ENCODE measurements at places on chromosomes 1 and 21. TPM values are rescaled to one million over a fixed set of nuclear protein-coding genes. Genes with fewer than 3 reads are reported as not detected.

- no peak for DNase-seq
These were observed 131.2 kb upstream of the UBE2U start for GRCh38 chr1:64072089-64072793.

GRCh38 chr21:14403681-14404318 lies 20.9 kb upstream of the HSPA13 start:
- DNase-seq: peak; percentile 16

DNA sequence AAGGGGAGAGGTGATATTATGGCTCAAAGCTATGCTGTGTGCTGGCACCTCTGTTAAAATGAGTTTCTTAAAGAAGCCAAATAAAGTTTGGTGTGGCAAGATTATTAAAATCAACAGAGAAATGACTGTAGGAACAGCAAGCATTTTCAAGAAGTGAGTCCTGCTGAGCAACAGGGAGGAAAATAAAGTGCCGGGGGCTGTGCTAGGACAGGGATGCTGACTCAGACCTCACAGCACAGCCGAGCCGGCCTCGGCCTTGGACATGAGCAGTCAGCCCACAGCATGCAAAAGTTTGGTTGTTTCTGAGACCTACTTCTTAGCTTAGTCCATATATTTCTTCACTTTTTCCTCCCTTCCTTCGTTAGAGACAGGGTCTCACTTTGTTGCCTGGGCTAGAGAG lies 19.2 kb downstream of the CNIH3 start:
- DNase-seq: no peak

GRCh38 chr1:12345350-12346217 lies 115.8 kb downstream of the VPS13D start:
- no peak for DNase-seq

DNA sequence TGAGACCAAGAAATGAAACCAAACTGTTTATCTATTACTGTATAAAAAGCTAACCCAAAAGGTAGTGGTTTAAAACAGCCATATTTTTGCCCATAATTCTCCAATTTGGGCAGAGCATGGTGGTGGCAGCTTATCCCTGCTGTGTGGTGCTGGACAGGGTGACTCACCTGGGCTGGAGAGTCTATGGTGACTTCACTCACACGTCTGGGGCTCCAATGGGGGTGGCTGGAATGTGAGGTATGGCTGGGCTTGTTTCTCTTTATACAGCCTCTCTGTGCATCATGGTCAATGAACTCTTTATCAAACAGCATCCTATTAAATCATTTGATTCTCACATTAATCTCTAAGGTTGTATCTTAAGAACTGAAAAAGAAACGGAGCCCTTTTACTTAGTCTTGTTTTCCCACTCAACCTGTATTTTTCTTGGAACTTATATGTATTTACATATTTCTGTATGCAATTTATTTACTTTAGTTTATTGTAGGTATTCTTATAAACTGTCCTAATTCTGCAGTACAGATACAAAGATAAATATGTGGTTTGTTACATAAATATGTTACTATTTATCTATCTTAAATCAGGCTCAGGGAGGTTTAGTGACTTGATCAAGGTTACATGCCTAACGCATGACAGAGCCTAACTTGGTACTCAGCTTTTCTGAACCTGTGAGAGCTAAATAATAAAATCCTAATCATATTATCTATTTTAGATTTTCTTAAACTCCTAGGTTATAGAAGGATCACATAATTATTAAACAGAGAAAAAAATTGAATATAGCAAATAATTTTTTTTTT lies 37.5 kb upstream of the WLS start:
- no peak for DNase-seq

PLA2G2D gene
- 0.10 TPM for polyA plus RNA-seq

- DNase-seq: no peak
These were observed 145.6 kb downstream of the GDAP2 start for GRCh38 chr1:117783606-117784396.

DNA sequence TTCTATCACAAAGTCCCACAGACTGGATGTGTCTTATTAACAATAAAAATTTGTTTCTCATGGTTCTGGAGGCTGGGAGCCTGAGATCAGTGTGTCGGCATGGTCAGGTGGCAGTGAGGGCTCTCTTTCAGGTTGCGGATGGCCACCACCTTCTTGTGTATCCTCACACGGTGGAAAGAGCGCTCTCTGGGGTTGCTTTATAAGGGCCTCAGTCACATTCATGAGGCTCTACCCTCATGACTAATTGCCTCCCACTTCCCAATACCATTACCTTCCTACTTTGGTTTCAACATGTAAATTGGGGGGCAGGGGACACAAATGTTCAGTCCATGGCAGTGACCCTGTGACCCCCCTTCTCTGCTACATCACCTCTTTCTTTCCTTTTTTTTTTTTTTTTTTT lies 20.7 kb upstream of the MX1 start:
- no peak for DNase-seq

DNA sequence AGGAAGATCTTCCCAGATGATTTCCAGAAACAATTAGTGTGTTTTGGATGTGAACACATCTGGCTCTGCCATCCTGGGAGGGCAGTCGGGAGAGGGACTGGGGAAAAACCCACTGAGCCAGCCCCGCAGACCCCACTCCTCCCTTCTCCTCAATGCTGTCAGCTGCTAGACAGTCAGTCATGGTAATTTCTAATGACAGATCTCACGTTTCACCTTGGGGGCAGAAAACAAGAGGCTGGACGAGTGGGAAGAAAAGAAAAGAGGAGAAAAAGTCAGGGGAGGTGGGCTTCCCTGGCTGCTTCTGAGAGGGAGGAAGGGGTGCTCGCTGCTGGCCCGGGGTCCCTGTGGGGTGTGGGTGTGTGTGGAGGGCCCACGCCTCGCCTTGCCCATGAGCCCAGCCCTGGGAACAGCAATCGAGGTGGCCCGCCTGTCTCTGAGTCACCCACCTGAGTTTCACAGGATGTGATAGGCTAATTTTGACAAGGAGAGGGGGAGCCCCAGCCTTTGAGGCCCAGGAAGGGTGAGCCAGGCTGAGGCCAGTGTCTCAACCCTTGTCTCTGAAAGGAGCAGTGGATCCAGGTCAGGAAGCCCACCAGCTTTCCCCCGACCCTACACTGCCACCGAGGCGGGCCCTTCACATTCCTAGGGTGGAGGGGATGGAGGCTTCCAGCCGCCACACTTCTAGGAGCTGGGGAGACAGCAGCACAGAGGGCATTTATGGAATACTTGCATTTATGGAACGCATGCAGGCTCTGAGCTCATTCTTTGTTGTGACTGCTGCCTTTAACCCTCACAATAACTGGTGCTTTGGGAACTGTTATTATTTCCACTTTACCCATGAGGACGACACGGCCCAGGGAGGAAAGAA lies 49.1 kb upstream of the IFNLR1 start:
- DNase-seq: no peak

- DNase-seq: no peak
These were observed 158.2 kb upstream of the IRF2BP2 start for GRCh38 chr1:234768171-234768568.

GRCh38 chr1:19651141-19651737 lies 7.1 kb downstream of the NBL1 start:
- DNase-seq: no peak

MAP10 gene
- polyA plus RNA-seq: 7.7 TPM

DNA sequence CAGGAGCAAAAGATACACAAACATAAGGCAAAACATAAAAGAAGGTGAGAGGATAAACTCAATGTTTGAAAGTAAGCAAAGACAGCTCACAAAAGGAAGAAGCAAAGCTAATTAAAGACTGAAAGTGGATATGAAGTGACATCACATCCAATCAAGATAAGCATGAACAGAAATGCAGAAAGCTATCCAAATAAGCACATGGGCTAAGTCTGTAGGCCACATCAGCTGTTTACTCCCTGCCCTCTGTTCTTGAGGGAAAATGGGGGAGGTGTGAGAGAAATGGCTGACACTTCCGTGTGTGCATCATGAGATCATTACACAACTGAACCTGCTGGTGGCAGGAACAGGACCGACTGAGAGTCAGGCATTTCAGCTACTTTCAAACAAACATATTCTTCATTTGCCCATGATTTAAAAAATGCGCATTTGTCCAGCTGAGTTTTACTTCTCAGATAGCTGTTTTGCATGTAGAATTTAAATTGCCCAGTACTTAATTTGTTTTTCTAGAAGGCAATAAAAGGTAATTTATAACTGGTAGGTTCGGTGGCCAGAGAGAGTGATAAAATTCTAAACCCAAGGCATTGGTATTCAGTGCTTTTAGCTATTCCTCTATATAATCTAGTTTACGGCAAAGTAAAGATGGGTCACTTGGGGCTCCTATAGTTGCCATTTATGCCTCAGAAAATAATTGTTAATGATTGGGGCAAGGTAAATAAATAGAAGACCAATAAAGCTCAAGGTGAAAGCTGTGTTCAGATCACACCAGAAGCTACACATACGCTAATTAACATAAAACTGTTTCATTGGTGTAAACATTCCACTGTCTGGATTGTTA lies 27.2 kb upstream of the MAN1A2 start:
- DNase-seq: no peak

- DNase-seq: no peak
These were observed 38.1 kb upstream of the SLAMF9 start for GRCh38 chr1:159992161-159992560.

NCAM2 gene
- polyA plus RNA-seq: 1.8 TPM

DNA sequence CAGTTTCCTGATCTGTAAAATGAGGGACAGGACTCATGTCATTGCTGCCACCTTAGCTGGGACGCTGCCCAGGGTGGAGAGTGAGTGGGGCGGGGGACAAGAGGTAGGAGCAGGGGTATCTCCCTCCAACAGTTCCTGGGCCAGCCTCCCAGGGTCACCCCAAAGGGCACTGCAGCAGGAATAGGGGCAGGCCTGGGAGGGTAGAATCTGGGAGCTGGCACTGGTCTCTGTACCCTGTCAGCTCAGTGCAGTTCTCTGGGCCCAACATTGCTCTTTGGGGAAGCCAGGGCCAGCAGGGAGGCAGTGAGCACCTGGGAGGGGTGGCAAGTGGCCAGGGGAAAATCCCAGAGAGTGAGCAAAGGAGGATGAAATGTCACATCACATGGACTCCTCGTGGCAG lies 55.8 kb downstream of the ELK4 start:
- no peak for DNase-seq

CD1E gene
- polyA plus RNA-seq: 0.16 TPM

SV2A gene
- polyA plus RNA-seq: 6.1 TPM

DNA sequence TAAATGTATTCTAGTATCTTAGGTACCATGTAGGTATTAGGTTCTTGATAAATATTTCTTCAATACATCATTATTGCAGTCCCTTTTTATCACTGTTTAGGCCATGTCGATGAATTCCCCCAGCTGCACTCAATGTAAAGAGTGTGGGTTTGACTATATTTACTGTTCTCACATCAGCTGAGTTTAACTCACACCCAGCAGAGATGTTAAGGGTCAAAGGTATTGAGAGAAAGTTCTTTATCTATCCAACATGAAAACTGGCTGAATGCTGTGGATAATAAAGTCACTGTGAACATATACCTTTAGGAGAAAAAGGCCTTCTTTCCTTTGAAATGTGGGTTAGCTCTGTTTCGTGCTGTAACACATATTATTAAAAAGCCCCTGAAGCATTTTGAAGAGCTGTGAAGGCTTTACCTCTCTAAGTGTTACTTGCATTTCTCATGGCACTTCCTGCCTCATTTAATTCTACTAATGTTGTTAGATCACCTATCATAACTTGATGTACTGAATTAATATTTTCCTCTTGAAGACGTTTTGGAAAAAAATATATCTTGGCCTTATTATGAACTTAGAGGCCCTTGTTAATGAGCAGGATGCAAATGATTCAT lies 19.1 kb upstream of the LYST start:
- no peak for DNase-seq

GRCh38 chr1:208944981-208945451 lies 638.5 kb upstream of the CAMK1G start:
- DNase-seq: no peak

DNA sequence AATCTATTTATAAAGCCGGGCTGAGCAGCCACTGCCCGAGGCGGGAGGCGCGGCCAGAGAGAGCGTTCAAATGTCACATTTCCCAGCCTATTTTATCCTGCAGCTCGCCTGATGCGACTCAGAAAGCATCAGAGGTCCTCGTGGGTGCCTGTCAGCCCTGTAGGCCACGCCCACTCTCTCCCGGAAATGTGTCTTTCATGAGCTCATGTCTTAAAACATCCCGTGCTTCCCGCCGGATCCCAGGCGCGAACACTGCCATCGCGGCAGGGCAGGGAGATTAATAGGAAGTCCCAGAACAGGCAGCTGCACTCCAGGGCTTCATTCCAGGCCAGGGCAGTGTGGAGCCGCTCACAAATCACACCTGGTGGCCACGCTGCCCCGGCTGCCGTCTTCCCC lies 117.5 kb downstream of the PRDM16 start:
- DNase-seq: peak; percentile 63

- no peak for DNase-seq
These were observed 99.0 kb upstream of the WLS start for GRCh38 chr1:68331117-68331865.

DNA sequence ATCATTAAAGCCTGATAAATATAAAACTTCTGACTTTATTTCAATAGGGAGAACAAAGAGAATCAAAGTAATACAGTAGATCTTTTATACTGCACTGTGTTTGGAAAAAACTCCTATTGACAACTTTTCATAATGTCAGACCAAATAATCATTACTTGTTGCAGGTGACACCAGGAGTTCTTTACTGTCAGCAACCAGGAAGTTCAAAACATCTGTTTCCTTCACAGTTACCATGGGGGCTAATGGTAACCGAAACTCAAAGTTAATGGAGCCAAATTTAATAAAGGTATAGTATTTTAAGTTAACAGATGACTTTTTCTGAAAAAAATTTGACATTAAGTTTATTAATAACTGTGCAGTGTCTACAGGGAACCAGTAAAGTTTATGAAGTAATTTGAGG lies 10.6 kb downstream of the EFCAB7 start:
- no peak for DNase-seq

DNA sequence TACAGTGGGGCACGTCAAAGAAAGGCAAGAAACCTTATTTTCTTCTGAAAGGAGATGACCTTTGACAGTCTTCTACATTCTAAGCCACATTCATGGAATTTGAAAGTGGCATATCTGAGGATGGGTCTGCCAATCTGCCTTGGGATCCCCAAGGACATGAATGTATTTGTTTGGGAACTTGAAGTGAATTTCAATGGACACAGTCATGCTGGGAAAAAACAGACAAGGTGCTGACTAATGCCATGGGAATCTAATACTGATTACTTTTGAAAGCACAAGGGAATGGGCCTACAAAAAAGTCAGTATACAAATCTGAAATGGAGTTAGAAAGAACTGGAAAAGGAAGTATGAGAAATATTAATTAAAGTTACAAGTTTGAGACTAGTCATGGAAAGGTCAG lies 128.8 kb downstream of the KCNJ6 start:
- no peak for DNase-seq

SNAPIN gene
- polyA plus RNA-seq: 38.8 TPM

S1PR1 gene
- 181 TPM for polyA plus RNA-seq

DNA sequence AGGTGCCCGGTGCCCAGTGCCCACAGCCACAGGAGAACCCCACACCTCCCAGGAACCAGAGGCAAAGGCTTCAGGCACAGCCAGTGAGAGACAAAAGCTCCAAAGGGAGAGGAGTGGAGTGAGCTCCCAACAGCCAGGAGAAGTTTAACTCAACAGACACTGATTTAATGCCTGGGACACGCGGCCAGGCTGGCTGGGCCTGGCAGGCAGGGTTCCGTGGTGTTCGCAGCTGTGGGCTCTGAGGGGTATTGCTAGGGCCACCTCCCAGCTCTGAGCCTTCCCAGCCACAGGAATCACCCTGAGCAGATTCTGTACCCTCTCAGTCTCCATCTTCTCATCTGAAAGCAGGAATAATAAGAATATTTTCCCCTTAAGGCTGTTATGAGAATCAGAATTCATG lies 222.5 kb downstream of the NPHP4 start:
- no peak for DNase-seq
